ENCODE measurements at places on chromosomes 11 and 22.

GRCh38 chr11:28347371-28347770 is 239.2 kb downstream of the METTL15 start:
- no peak for DNase-seq

DNA sequence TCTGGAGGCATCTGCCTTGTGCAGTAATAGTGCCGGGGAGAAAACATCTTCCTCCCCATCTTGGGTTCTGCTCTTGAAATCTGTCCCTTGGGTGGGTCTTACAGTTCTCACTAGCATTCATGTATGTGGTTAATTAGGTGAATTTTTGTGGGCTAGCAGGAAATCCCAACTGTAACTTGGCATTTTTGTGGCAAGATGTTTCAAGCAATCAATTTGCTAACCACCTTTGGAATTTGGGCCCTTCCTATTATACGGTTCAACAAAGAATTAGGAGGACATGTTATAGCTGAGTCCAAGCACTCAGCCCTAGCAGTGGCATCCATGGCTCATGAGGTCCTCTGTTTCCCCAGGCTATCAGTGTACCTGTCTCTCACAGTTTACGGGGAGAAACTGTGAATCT is 89.1 kb upstream of the MTNR1B start:
- DNase-seq: no peak

DNA sequence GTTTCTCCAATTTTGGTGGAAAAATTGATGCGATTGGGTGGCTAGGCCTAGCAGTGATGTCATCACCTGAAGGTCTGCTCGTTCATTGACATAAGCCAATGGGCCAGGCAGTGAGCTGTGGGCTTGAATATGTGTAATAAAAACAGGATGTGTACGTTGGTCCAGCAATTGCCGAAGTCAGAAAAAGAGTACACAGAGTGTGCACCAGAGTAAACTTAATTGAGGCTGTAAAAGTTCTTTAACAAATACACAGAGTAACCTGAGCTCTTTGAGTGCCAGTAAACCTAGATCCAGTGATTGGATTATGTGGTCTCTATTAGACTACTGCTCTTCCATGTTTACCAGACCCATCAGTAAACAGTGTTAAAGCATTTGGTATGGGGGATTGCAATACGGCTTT is 13.0 kb upstream of the GLYATL1 start:
- no peak for DNase-seq

DNA sequence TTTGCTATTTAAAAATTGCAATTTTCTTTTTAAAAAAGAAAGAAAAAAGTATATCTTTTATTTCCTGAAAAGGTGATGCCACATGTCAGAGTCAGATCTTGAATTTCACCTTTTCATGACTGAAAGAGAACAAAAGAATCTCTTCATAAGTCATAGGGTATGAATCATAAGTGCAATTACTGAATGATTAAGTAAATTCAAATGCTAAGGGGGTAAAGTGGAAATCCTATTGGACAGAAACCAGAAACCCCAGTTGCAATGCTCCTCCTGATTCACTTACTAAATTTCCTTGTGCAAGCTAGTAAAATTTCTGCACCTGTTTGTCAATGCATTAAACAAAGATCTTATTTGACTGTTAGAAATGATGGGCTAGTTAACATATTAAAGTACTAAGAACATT is 8.2 kb upstream of the PRRG4 start:
- DNase-seq: no peak

GRCh38 chr22:19289475-19290161 is 1.9 kb downstream of the CLTCL1 start:
- no peak for DNase-seq

DNA sequence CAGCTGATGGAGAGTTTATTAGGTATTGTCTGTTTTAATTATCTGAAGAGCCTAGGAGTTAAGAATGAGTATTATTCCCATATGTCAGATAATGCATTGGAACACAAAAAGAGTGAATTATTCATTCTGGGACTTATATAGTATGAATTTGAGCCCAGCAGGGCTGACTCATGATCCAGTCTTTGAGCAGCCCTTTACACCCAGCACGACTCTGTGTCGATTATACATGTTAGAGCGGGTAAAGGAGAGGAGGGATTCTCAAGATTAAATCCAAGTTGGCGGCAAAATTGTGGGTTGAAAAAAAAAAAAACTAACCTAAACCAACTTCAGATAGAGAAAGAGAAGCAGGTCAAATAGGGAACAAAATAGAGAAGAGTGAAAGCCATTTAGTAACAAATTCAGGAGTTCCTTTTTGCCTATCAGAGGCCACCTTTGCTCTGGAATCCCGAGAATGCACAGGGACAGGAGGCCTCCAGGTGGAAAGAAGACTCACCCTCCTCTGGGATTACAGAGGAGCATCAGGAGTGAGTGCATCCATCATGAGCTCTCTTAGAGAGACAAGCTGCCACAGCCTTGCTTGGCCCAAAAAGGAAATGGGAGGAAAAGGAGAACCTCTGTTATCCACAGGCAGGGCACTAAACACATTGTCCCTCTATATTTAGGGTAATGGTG is 3.1 kb downstream of the MRGPRX1 start:
- DNase-seq: no peak

GRCh38 chr11:66220566-66220935 is 47.9 kb upstream of the RAB1B start:
- DNase-seq: no peak

DNA sequence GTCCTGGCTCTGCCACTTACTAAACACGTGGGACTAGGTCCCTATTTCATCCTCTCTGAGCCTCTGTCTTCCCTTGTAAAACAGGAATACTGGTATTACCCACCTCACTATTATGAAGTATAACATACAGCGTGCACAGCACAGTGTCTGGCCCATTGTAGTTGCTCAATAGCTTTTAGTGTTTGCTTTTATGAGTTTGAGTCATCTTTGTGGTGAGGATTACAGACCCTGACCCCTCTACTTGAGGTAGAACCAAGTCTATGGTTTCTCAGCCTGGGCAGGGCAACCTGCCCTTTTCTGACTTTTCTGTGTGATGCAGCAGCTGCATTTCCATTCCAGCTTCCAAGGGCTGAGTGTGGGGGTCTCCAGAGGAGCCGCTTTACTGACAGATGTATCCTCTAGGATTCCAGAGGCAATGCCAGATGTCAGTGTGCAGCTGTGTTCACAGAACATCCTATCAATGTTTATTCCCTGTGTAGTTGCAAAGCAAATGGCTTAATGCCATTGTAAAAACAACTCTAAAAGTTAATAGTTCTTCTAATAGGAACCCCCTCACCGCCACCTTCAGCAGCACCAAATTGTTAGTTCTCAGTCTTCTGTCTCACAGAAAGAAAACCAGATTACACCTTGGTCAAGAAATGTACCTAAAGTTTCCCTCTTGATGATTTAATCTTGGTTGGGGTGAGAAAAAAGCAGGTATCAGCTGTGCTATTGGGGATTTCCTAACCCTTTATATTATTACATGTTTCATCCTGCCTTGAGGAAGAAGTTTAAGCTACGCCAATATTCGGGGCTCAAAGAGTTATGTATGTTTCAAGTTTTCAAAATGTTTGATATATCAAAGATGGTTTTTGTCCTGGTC is 16.8 kb downstream of the PRR5L start:
- DNase-seq: no peak

DNA sequence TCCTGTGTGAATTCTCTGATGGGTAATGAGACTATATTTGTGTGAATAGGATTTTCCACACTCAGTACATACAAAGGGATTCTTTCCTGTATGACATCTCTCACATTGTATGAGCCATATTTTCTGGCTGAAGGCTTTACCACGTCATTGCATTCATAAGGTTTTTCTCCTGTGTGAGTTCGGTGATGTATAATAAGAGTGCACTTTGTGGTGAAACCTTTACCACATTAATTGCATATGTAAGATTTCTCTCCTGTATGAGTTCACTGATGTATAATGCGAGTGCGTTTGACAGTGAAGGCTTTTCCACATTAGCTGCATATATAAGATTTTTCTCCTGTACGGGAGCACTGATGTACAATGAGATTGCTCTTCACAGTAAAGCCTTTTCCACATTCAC is 455.4 kb upstream of the CNTN5 start:
- no peak for DNase-seq

DNA sequence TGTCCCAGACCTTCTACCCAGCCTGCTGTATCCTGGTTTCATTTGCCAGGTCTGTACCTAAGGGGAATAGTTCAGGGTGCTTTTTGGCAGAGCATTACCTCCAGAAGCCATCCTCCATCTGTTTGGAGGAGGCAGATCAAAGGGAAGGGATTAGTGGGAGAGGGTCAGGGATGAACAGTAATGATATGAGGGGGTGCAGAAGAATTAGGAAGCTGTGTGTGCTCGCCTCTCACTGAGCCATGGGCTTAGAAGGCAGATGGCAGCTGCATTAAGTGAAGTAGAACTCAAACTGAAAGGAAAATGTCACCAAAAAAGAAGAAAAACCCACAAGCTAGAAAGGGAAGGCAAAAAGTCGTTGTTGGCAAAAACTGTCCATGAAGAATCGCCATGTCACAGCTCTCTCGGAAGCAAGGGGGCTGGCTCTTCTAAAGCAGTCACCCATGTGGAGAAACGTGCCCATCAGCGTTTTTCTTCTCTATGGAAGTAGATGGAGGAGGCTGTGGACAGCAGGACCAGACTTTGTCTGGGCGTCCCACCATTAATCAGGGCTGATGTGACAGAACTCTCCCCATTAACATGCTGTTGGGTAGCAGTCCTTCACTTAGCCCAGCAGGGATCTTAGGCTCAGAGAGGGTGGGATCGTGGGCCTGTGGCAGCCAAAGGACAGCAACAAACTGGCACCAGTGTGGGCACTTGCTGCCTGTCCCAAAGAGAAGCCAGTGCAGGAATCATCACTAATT is 46.8 kb downstream of the CEP164 start:
- DNase-seq: no peak

GRCh38 chr11:112178936-112179335 is 3.6 kb downstream of the BCO2 start:
- no peak for DNase-seq

DNA sequence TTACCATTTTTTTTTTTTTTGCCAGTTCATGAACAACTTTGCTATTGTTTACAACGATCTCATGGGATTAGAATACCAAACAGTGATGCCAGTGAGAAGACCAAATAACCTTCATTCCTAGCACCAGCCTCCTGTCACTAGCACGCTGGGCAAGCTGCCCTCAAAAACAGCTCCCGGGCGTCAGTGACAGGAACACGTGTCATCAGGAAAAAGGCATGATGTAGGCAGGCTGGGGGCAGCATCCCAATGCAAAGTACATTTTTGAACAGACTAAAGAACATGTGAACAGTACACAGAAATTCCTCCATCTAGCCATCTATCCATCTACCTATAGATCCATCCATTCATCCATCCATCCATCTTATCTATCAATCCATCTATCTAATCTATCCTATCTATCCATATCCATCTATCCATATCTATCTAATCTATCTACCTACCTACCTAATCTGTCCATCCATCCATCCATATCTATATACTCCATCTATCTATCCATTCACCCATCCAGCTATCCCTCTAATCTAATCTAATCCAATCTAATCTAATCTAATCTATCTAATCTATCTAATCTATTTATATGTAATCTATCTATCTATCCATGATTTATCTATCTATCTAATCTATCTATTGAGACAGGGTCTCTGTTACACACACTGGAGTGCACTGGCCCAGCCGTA is 378.5 kb downstream of the SHANK2 start:
- DNase-seq: no peak

DNA sequence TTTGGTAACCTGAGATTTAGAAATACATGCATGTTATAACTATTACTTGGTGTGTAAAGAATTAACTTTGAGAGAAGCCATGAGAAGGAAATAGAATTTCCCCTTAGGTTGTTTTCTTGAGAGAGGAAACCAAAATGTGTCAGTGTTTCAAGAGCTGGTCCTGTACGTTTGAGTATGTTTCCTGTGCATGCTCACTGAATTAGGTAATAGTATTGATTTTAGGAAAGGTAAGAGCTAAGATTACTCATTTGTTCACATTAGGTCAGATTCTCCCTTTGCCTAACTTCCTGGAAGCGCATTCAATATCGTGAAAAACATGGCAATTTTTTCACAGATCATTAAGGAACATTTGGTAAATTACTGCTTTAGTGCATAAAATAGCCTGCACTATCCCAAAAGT is 49.3 kb upstream of the RDX start:
- DNase-seq: no peak

DNA sequence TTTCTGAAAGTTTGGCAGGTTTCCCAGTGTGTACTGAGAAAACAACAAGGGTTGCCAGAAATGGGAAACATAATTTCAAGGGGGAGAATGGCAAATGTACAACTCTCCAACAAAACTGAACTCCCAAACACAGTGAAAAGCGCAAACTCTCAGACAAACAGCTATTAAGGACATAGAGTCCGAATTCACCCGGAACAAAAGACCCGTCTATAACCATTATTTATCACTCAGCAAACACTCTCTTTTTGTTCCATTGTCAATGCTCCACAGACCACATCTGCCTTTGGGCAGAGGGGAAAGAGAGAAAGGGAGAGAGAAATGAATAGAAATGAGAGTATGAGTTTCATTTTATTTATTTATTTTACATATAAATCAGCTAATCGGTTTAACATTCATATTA is 21.7 kb downstream of the KIRREL3 start:
- no peak for DNase-seq

- no peak for DNase-seq
Measured at GRCh38 chr11:130050257-130050656, 19.4 kb upstream of the APLP2 start.

DNA sequence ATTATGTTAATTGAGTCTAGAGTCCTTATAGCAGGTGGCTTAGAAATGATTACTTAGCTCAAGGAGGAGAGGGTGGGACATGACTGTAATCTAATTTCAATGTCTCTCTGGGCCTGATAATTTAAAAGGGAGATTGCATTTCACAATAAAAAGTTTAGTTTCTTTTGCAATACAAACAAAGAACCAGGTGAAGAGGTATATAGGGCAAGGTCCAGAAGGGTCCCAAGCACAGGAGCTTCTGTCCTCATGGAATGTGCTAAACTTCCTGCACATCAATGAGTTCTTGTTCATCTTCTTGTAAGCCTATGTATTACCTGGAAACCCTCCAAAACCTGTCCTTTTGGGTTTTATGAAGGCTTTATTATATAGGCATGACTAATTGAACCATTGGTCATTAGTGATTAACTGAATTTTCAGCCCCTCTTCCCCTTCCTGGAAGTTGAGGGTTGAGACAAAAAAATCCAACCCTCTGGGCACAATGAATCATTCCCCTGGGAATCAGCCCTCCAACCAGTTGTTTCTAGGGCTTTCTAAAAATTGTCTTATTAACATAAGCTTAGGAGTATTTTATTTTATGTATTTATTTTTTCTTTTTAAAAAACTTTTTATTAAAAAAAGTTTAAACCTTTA is 37.6 kb downstream of the MS4A2 start:
- DNase-seq: no peak

Data from stimulated activated CD4-positive, alpha-beta T cell treated with anti-CD3 and anti-CD28 coated beads, Interleukin-2, amount 100 ng/mL, for 4 hours (primary cell).